Eye (tissue), 1 donor: ENCODE measurements at places on chromosomes 6 and 20.

DNA sequence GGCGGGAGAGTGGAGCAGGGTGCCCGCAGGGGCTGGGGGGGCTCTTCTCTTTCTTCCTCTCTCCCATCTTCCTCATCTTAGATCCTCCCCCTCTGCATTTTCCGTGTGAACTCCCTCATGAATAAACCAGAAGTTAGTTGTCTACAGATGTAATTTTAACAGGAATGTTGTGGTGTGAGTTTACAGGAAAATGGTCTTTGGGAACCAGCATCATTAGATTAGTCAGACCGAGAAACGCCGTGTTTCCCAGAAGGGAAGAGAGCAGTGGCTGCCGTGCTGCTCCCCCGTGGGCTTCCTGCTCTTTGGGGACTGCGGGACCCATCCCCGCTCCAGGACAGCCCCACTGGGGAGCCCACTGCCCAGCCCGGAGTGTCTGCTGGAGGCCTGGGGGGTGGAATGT, 3.4 kb downstream of the MYT1 start:
- no peak for DNase-seq

DNA sequence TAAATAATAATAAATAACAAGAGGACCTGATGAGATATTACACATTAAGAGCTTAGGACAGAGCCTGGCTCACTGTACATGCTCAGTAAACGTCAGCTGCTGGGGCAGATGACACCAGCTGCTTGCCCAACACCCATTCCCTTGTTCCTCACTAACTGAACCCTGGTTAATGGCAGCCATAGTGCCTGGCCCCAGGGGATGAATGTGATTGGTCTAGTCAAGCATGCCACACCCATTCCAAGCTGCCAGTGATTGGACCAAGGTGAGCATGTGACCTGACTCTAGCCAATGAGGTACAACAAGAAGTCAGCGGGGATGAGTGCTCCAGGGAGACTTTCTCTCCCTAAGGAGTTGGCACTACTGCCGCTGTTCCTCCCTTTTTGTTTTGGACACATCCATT, 85.1 kb upstream of the PTPN1 start:
- DNase-seq = no peak

- DNase-seq = no peak
Measured at GRCh38 chr6:119612911-119613381, 263.4 kb upstream of the MAN1A1 start.

DNA sequence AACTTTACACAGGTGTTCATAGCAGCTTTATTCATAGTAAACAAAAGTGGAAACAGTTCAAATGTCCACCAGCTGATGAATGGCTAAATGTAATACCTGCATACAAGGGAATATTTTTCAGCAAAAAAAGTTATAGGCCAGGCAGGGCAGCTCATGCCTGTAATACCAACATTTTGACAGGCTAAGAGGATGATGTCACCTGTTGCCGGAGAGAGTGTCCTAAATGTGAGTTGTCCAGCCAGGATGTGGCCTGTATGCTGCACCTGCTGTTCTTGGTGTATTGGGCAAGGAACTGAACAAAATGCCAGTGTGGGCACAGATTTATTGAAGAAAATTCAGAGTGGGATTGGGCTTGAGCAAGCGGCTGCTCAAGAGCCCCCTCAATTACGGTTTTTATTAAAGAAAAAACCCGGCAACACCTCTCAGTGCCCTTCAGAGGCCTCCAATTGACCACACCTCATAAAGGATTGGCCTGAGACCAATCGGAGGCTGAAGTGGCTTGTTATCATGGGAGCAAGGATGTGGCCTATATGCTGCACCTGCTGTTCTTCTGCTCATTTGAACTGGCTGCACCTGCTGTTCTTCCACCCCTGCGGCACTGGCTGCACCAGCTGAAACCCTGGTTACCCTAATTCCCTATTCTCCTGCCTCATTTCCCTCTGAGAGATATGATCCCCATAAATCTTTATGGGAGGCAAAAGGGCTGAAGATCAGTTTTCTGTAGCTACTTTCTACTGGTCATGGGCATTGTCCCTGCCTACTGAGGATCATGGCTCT, 164.3 kb upstream of the PROKR2 start:
- DNase-seq = no peak

- DNase-seq = no peak
Measured at GRCh38 chr6:154773610-154774089, 40.4 kb downstream of the SCAF8 start.

DNA sequence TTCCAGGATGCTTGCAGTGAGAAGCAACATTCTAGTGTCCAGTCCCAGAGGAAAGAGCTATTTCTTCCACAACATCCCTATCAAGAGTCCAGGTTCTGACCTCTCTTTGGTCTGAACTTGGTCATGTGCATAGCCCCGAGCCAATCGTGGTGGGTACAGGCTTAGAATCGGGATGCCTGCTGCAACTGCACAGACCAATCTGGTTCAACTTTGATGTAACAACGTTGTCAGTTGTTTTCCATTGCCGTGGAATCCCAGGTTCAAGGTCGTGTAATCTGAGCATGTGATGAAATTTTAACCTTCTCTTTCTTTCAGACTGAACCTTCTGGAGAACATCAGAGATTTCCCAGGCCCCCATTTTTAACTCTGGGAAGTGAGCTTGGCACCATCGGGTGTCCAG, 130.5 kb downstream of the ANKRD60 start:
- DNase-seq = no peak

GRCh38 chr6:37050854-37051137, 45.3 kb downstream of the FGD2 start:
- DNase-seq = no peak

DNA sequence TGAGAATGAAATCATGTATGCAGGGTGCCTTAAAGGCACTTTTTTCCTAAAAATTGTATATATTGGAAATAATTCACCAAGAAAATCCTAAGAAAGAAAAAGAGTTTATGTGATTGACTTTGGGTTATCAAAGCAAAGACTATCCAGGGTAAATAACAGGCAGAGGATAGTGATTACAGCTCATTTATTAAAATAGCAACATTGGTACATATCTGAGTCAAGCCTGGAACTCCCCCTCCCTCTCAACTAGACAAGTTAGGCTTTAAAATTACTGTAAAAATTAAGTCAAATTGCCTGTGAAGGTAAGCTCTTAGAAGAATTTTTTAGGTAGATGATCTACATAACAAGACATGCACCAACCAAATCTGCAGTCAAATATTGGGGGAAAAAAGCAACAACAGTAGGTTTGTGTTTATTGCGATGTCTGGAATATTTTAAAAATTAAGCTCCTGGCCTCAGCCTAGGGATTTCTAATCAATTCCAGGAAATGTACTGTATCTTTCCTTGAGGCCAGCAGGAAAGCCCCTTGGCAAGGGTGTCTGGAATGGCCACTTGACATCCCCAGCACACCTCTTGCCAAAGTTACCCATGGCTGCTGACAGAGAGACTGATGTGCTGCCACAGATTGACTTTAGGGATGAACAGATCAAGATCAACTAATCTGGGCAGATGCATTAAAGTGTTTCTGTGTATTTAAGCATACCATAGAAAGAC, 31.2 kb upstream of the HBS1L start:
- DNase-seq = no peak

GRCh38 chr6:166419717-166420116, 37.0 kb upstream of the MPC1 start:
- no peak for DNase-seq

- peak; percentile 71 for DNase-seq
Measured at GRCh38 chr6:52420668-52421358, 671 bp downstream of the EFHC1 start.

DNA sequence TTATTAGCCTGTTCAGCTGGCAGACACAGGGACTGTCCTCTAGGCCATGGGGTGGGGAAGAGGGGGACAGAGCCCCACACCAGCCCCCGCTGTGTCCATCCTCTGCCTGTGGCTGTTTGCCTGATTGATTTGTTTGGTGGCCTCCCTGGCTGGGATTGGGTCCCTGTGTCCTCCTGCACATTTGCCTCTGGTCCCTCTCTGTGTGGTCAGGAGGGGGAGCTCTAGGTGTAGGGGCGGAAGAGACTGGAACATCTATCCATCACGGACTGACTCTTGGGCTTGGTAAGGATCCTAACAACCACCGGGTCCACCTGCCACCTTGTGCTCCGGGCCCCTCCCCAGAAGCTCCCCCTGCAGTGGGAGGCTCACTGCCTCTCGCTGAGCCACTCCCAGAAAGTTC, 38.4 kb upstream of the CCDC167 start:
- no peak for DNase-seq

DNA sequence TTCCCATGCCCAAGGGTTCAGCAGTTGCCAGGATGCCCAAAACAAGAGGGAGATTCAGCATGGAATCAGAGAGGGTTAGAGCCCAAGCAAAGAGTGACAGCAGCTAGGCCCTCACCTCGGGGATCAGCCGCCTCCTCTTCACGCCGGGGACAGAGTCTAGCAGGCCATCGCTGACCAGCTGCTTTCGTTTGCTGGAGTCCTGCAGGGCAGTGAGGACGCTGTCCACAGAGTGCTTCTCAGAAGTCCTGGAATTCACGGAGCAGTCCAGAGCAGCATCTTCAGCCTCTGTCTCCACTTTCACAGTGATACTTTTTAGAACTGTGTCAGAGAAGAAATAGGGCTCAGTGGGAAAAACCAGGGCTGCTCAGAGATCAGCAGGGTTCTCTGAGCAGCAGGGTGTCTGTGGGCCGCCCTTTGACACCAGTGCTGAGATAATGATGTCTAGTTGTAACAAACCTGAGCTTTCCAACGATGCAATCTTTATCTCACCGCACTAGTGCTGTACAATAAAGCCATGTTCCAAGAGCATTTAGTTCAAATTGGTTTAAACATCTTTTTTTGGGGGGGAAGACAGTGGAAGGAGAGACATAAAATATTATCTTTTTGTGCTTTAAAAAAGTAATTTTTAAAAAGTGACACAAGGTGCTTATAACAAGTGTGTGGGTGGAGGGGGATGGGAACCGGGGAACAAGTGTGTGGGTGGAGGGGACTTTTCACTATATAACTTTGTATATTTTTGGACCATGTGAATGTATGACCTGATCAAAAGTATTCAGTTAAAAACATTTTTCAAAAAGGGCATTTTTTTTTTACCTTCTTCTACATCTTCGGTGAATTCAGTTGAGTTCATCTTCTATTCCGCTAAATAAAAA, 16.6 kb downstream of the BEND3 start:
- DNase-seq = no peak

- no peak for DNase-seq
Measured at GRCh38 chr6:63269470-63269869, 50.3 kb downstream of the LGSN start.

DNA sequence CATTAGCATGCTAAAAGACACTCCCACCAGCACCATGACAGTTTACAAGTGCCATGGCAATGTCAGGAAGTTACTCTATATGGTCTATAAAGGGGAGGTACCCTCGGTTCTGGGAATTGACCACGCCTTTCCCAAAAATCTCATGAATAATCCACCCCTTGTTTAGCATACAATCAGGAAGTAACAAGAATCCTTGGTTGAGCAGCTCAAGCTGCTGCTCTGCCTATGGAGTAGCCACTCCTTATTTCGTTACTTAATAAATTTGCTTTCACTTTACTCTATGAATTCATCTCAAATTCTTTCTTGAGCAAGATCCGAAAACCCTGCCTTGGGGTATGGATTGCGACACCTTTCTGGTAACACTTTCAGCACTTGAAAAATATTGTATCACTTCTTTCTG, 243.0 kb downstream of the BMP2 start:
- no peak for DNase-seq

DNA sequence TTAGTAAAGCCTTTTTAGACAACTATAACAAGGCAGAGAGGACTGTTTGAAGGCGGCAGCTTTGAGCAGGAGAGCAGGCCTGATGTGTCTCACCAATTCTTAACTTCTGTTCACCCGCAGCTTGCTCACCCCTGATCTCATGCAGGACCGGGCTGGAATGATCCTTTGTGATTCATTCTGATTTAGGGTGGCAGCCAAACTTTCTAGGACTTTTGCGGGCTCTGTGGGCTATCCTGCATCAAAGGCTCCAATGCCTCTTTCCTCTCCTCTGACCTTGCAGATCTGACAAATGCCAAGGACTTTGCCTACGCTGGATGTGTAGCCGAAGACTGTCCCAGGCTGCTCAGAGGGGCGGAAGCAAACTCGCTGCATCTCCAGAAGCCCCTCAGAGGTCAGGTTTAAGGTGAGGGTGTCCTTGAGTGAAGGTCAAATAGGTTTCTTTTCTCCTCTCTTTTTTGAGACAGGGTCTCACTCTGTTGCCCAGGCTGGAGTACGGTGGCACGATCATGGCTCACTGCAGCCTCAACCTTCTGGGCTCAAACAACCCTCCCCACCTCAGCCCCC, 72.3 kb downstream of the VEGFA start:
- DNase-seq = no peak

GRCh38 chr6:133300896-133301295, 59.7 kb downstream of the EYA4 start:
- DNase-seq = no peak

DNA sequence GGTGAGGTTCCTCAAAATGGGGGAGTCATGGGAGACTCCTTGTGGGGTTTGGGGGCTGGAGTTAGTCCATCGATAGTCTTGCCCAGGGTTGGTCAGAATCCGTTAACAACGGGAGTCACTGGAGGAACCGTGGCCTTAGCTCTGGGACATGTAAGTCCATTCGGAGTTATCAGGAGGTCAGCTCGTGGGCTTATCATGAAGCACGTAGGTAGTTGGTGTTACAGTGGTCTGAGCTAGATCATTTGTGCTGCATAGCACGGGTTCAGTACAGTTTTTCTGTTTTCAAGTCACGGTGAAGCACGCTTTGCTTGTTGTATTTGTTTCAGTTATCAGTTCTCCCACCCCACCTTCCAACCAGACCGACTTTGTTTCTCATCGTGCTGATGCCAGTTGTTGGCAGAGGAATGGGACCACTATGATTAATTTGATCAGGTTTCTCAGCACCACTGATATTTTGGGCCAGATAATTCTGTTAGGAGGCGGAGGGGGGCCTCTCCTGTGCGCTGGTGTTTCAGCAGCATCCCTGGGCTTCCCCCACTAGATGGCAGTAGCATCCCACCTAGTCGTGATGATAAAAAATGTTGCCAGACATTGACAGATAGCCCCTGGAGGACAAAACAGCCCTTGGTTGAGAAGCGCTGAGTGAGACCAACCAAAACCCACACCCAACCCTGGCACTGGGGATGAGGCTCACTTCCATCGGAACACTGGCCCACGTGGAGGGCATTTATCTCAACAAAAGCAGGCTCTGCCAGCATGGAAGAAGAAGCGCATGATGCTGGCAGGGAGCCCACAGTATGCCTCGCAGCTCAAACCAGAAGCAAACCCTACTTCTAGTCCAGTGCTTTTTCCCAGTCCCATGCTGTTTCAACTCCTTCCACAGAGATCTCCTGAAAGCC, 2.2 kb upstream of the APMAP start:
- peak; percentile 96 for DNase-seq

GRCh38 chr6:52337633-52338290, 24.2 kb upstream of the PAQR8 start:
- no peak for DNase-seq

- no peak for DNase-seq
Measured at GRCh38 chr20:62779417-62779685, 16.9 kb upstream of the MRGBP start.
